ENCODE measurements at places on chromosomes 12 and 14.

DNA sequence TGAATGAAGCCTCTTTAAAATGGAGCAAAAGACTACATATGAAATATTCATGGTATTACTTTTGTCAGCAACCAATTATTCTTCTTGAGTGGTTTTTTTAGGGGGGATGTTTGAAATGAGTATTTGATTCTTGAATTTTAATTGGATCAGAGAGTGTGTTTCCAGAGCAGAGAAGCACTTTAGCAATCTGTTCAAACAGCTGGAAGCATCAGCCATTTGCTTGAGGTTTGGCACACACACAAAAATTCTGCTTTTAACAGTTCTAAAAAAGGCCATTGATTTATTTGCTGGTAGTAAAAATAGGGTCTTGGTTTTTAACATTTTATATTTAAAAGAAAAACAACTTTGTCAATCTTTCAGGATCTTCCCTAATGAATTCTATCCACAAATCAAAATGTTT, 292.7 kb downstream of the LRFN5 start:
- DNase-seq, result no peak

DNA sequence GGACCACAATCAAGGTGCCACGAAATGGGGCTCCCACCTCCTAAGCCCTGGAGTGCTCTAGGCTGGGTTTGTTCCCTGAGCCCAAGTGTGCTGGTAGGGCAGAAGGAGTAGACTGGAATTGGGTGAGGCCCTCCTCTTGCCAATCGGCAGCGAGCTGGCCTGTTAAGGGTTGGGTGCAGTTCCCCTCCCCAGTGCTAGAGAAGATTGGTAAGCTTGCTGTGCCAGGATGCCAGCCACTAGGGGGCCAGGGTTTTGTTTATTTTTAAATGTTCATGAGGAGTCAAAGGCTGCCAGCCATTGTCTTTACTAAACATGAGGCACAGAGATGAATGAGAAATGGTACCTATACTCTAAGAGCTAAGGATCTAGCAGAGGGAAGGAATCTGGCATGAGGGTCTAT, 79.7 kb downstream of the SPTB start:
- DNase-seq, result no peak

GRCh38 chr12:6693832-6694355, 4.7 kb upstream of the ZNF384 start:
- no peak for DNase-seq

- no peak for DNase-seq
Measured at GRCh38 chr12:95641299-95641952, 90.2 kb upstream of the USP44 start.

DNA sequence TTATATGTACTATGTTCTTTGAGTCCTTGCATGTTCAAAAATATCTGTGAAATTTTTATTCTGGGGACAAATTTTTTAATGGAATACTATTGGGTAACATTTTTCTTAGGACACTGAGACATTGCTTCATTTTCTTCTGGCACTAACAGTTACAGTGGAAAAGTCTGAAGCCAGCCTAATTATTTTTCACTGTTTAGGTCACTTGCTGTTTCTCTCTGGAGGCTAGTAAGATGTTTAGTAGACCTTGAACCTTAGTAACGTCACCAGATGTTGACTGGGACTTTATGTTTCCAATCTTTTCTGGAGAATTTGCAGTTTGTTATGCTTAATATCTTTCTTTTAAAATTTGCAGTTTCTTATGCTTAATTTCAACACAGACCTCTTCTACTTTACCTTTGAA, 12.3 kb upstream of the EPYC start:
- DNase-seq, result no peak

DNA sequence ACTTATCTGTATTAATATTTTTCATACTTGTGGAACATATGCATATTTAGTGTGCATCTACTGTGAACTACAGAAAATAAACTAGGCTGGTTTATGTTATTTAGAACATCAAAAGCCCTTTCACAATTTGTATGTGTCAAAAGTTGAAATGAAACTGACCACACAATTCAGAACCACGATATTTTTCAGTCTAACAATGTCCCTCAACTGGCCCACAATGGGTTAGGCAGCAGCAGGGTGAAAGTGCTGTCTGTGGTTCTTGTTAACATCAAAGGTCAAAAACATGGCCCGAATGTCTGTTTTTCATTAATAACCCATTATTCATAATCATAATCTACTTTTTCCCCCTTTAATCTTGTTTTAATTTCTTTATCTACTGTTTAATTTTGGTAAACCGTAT, 559.9 kb upstream of the ATP2B1 start:
- DNase-seq, result no peak

GRCh38 chr14:79465651-79466050, 745.7 kb downstream of the DIO2 start:
- DNase-seq, result no peak

GRCh38 chr12:5794156-5794555, 150.9 kb downstream of the ANO2 start:
- no peak for DNase-seq

DNA sequence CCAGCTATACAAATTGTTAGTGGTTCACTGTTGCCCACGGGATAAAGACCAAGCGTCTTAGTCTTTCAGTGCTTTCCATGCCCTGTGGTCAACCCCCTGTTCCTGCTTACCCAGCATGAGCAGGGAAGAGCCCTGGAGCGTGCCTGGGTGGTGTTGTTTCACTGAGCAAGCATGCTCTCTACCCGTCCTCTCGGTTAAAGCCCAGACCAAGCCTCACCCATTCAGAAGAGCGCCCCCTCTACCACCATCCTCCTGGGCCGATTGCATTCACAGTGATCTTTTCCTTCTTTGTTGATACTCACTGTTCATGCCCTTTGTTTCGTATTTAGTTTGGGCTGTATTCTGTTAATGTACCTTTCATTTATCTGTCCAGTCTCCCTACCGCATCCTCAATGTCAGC, 25.1 kb downstream of the DYRK4 start:
- no peak for DNase-seq

- no peak for DNase-seq
Measured at GRCh38 chr14:72605921-72606220, 288.0 kb downstream of the DPF3 start.

GRCh38 chr14:100135784-100136183, 23.7 kb downstream of the DEGS2 start:
- no peak for DNase-seq

GRCh38 chr14:91858536-91859275, 8.6 kb downstream of the TC2N start:
- DNase-seq, result peak; percentile 20

GRCh38 chr14:67998834-67999233, 179.3 kb downstream of the RAD51B start:
- no peak for DNase-seq

DNA sequence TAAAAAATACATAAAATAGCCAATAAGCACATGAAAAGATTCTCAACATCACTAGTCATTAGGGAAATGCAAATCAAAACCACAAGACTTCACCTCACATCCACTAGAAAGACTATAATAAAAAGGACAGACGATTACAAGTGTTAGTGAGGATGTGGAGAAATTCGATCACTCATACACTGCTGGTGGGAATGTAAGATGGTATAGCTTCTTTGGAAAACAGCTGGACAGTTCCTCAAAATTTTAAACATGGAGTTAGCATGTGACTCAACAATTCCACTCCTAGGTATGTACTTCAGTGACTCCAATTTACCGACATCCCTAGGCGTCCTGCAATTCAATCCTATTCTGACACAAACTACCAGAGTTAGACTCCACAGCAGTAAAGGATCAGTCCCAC, 13.7 kb downstream of the TRIM9 start:
- DNase-seq, result no peak

DNA sequence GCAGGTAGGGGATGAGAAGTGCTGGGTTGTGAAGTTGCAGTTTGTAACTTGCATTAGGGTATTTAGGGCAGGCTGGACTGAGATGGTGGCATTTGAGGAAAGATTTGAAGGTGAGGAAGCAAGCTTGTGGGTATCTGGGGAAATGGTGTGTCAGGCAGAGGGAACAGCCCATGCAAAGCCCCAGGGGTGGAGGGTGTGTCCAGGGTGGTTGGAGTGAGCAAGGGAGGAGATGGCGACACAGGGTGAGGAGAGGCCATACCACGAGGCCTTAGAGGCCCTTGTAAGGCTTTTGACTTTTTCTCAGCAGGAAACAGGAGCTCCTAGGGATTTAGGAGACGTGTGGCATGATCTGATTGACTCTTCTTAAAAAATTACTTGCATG, 136.9 kb downstream of the NUAK1 start:
- no peak for DNase-seq

DNA sequence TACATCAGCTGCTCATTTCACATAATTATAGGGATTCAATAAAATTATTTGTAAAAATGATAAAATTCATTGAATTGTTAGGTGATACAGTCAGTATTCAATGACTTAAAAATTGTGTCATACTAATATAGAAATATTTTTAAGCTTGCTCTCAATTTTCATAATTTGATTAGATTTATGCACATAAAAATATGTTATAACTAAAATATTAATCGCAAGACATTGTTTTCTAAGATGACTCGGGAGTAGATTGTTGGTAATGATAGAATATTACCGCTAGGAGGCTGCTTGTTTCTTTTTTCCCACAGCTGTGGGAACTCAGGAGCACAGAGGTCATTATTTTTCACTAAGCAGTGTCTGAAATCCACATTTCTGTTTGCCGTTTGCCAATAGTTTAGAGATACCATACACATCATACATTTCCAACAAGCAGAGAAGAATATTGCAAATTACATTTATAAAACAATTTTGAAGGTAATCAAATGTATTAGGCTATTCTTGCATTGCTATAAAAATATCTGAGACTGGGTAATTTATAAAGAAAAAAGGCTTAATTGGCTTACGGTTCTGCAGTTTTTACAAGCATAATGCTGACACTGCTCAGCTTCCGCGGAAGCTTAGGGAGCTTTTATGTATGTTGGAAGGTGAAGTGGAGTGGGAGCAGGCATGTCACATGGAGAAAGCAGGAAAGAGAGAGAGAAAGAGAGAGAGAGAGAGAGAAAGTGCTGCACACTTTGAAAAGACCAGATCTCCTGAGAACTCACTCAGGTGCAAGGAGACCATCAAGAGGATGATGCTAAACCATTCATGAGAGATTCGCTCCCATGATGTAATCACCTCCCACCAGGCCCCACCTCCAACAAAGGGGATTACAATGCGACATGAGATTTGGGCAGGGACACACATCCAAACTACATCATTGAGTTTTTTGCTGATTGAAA, 9.2 kb downstream of the CD69 start:
- no peak for DNase-seq

GRCh38 chr12:122602456-122602855, 75.4 kb downstream of the KNTC1 start:
- DNase-seq, result no peak

DNA sequence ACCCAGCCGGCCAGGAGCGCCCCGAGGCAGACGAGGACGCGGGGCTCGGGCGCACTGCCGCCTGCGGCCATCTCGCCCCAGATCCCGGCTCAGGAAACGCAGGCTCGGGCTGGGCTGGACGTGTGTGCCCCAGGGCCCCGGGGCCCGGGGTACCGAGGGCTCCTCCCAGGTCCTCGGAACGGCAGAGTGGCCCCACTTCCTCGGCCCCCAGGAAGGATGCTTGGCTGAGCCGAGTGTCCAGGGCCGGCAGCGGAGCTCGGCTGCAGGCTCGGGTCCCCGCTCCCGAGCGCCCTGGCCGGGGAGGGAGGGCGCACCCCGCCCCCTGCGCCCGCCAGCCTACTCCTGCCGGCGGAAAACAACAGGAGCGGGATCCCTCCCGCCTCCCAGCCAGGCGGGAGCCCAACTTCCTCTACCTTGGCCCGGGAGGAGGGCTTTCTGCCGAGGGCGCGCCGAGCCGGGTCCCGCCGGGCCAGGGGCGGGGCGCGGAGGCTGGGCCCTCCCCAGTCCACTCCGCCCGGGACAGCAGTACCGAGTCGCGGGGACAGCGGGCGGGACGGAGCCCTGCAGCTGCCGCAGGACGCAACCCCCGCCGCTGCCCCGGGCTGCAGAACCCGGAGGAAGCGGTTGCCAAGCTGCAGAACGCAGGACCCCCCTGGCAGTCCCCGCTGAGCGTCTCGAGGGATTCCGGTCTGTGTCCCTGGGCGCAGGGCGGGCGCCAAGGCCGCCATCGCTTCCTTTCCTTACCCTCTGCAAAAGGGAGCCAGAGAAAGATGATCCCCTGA, at the start of gene VSIG10:
Gene VSIG10, minus strand, starts transcription at position 411 of the 782 bp plus-strand sequence. Its CDS starts 340 bp downstream, at position 71.
- DNase-seq, result no peak

DNA sequence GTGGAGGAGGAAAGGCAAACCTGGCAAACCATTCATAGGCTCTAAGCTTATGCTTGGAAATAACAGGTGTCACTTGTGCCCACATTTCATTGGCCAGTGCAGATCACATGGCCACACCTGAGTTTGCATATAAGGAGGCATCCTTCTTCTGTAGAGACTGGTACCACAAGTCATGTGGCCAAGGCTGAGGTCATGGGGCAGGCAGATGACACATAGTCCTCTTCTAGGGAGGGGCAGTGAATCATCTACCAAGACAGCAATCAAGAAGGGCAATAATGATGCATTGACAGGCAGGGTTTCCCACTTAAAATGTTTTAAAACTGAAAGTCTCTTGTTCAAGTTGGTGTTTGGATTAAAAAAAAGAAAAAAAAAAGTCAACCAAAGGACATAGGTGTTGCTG, 77.3 kb downstream of the DAAM1 start:
- no peak for DNase-seq

GRCh38 chr14:104016873-104017650, 68.4 kb upstream of the ASPG start:
- no peak for DNase-seq

GRCh38 chr14:85409481-85410210, 120.3 kb upstream of the FLRT2 start:
- DNase-seq, result no peak

DNA sequence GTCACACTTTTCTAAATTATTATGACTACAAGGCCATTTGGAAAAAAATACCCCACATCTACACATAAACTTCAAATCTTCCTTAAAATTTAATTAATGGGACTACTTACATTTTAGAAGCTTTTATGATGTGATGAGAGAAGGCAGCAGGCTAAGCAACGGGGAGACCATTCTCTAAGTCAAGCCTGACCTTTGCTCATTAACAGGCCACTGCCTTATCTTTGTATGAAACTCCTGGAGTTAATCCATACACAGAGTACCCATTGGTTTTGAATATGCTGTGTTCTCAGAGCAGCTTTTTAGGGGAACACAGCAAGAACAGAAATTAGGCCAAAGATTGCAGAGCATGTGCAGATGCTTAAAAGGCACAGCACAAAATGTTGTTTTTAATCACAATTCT, 35.5 kb upstream of the LRIG3 start:
- no peak for DNase-seq

- no peak for DNase-seq
Measured at GRCh38 chr12:30145684-30146032, 361.9 kb upstream of the TMTC1 start.

GRCh38 chr14:74501135-74501614, 7.6 kb downstream of the ISCA2 start:
- DNase-seq, result no peak

- DNase-seq, result peak; percentile 80
Measured at GRCh38 chr14:68816183-68816942, 23.5 kb upstream of the ZFP36L1 start.

GRCh38 chr12:56808954-56809353, 45.8 kb downstream of the HSD17B6 start:
- no peak for DNase-seq

GRCh38 chr12:99875081-99875480, 109.7 kb downstream of the ANKS1B start:
- DNase-seq, result no peak

Measured in smooth muscle cell of the brain vasculature (primary cell).